Heart left ventricle (tissue), 16 donors: ENCODE measurements at places on chromosomes 11 and 22. TPM values are rescaled to one million over a fixed set of nuclear protein-coding genes. Genes with fewer than 3 reads are reported as not detected.

Gene RRM1
- 25.9 TPM for total RNA-seq

Gene BACE1
- total RNA-seq = 13.6 TPM

Gene TTC28
- 13.7 TPM for total RNA-seq

Gene MS4A15
- not detected for total RNA-seq

Gene RIMBP3C
- not detected for total RNA-seq

Gene GSTT2B
- 0.81 TPM for total RNA-seq

Gene PGA5
- total RNA-seq = 0.28 TPM

Gene CPSF7
- 35.5 TPM for total RNA-seq

Gene CBLIF
- total RNA-seq = not detected
